Bone marrow (tissue), 2 donors: ENCODE measurements at places on chromosomes 12 and 14.

GRCh38 chr12:66398931-66399910, 96.9 kb downstream of the HELB start:
- peak; percentile 38 for DNase-seq

GRCh38 chr12:130728158-130729058, 12.3 kb upstream of the RIMBP2 start:
- DNase-seq = no peak

DNA sequence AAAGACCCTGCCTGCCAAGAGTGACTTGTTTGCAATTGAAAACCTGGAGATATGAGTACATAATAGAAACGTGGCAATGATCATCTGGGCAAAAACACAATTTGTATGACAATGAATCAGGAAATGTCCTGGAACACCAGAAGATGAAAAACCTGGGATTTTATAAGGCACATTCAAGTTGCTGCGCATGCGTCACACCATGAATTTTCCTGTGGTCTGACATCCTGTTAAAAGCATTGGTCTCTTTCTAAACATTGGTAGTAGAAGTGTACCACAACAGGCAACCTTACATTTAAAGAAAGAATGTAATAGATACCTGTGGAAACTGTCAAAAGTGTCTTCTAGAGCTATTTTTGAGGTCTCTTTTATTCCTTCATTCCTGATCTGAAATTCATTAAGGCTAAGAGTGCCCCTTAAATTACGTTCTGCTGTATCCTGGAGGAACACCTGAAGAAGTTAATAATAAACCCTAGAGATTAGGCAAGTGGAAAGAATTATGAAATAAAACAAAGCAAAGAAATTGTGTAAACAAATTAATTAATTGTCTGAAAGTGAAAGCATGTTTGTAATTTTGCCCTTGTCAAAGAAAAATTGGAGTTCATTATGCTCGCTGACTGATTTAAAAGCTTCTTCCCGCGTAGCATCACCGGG, 676.5 kb downstream of the DIO2 start:
- no peak for DNase-seq

DNA sequence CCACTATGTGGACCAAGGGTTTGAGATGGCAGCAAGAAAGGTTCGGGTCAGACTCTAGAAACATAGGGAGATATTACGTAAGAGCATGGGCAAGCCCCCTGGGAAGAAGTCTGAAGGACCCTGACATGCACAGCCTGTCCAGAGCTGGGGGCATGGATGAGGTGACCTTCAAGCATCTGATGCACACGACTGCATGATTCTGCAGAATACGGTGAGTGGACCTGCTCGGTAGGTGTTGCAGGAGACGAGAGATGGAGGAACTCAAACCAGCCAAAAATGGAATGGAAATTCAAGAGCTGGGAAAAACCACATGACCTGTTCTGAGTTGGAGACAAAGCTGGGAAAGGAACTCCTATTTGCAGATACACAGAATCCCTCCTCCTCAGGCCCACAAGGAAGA, 43.6 kb downstream of the ANO2 start:
- no peak for DNase-seq

- DNase-seq = no peak
Observed at GRCh38 chr12:69739287-69740191, 879 bp downstream of the RAB3IP start.

DNA sequence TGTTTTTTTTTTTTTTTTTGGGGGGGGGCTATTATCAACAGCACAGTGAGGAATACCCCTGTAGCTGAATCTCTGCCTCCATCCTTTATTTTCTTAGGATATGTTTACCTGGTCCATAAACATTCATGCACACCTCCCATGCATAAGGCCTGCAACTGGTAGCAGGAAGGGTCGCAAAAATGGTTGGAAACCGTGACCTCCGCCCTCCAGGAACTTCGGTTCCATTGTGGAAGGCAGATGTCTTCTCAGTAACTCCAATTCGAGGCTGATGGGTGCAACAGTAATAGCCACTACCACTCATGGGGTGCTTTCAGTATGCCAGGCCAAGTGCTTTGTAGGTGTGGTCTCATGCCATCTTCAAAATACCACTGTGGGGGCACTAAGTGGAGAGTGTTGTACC, 40.2 kb downstream of the ACACB start:
- DNase-seq = no peak

DNA sequence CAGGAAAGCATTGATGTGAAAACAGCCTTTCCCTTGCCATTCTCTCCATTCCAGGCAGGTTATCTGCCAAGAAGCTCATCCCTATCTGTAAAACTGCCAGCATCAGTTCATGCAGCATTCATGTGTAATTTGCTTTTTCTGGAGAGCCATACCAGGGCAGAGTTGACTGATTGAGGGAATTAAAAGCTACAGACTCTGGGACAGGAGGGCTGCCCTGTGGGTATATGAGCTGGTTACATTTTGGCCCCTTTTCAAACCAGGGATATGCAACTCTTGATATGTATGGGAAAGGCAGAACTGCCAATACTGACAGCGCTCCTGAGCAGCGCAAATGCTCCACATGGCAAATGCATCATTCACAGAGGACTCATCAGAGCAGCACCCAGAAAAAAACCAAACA, 53.7 kb downstream of the SYT1 start:
- no peak for DNase-seq
